ENCODE measurements at places on chromosomes 6 and 20.

GRCh38 chr6:132400883-132401617, at the start of gene MOXD1:
TSS of gene MOXD1 (minus strand) at chr6:132401475. CDS start at chr6:132401426, 49 bp downstream.
- no peak for DNase-seq

GRCh38 chr6:42026540-42026939, 23.8 kb upstream of the TAF8 start:
- DNase-seq: no peak

GRCh38 chr6:112745765-112746164, 398.6 kb downstream of the RFPL4B start:
- no peak for DNase-seq

GRCh38 chr20:24519476-24519875, 50.0 kb downstream of the SYNDIG1 start:
- no peak for DNase-seq

DNA sequence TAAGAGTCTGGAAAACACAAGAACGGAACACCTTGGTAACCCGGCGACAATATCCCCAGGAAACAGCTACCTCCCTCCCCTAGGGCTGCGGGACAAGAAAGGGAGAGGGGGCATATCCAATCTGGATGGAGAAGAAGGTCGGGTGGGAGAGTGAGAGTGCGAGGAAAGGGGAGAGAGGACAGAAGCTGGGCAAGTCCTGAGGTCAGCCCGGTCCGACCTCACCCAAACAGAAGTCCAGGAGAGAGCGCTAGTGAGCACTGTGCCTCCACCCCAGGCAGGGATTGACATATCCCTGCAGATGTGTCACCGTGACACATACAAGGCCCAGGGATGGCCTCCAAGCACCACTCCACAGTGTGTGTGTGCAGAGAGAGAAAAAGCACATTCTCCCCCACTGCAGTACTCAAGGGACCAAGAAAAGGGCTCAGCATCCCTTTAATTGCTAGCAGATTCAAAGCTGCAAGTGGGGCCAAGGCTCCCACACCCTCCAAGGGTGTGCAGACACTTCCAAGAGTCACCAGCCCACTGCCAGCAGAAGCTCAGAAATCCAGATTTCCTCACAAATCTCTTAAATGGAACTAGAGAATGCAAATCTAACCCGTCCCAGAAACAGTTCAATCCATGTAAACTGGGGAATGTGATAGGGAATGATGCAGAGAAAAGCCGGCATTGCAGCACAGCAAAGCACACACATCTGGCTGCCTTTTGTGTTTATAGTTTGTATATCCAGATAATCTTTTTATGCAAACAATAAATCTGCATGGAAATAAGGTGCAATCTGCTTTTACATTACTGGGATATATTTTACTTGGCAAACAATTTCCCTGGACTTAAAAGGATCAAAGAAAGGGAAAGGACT, 3.1 kb downstream of the PXDC1 start:
- peak; percentile 53 for DNase-seq

DNA sequence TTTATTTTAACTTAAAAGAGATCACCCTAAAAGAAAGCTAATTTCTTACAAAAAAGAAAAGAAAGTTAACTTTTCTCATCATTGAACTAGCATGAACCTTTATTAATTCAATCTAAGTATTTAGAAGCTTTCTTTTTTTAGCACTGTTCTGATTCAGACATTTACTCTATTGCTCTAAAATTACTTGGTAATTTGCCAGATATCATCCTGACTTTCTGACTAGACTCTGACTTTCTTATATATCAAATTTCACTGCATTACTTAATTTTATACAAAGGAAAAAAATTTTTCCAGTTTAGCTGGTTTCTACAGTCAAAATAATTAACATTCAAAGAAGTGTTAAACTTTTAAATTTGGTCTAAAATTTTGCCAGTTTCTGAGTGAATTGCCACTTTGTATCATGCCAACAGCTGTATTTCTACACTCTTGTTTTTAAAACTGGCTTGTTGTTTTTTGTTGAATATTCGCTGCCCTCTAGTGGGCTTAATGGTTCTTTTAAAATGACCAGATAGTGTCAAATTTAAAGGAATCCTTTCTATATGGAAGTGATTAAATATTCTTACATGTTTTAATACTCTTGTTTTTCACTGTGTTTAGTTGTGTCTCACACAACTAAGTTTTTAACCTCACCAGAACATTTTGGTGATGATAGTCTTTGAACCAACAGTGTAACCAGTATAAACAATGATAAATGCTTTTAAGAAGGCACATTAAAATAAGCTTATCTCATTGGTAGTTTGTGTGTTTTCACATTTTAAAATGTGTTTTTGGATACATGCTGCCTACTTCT, 102.0 kb downstream of the POPDC3 start:
- DNase-seq: peak; percentile 31

DNA sequence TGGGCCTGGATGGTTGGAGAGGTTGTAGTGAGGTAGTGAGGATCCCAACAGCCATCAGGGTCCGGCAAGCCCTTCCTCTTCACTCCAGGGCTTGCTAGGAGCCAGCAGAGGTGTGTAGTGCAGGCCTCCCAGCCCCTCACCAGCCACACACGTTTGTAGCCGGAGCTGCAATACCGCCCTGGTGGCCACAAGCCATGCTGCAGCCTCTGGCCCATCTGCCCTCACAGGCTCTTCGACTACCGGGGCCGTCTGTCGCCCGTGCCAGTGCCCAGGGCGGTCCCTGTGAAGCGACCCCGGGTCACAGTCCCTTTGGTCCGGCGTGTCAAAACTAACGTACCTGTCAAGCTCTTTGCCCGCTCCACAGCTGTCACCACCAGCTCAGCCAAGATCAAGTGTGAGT, 36.4 kb downstream of the EIF2S2 start:
- no peak for DNase-seq

DNA sequence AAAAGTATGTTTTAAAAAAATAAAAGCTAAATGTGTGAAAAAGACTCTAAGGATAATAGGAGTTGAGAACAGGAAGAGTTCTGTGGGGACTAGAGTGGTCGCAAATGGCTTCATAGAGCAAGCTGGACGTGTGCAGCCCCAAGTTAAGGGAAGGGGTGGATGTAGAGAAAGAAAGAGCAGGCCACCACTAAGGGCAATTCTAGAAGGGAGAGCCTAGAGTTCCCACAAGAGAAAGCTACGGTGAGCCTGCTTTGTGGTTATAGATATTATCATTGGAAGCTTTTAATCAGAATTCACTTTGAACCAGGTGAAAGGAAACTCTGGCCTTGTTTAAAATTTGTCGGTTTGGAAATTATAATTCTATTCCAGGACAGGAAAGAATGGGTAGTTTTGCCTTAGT, 101.6 kb downstream of the HIVEP2 start:
- no peak for DNase-seq

- DNase-seq: no peak
These were observed 24.5 kb downstream of the CST8 start for GRCh38 chr20:23515250-23515939.

DNA sequence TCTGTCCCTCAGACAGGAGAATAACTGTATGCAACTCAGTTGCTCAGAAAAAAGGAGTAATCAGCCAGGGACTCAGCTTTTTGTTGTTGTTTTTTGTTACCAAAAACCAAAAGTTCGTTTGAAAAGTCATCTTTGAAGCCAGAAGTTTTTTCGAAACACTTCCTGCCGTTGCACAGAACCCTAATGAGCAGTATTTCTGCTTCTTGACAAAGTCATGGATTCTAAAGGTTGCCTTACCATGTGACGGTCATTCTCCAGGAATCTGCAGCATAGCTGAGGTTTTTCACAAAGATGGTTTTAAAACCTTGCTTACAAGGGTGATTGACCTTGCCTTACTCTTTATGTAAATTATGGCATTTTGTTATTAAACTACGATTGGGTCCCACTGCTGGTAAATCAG, 1.9 kb downstream of the RAB32 start:
- peak; percentile 45 for DNase-seq

- no peak for DNase-seq
These were observed 52.1 kb downstream of the SNX5 start for GRCh38 chr20:17916433-17916891.

DNA sequence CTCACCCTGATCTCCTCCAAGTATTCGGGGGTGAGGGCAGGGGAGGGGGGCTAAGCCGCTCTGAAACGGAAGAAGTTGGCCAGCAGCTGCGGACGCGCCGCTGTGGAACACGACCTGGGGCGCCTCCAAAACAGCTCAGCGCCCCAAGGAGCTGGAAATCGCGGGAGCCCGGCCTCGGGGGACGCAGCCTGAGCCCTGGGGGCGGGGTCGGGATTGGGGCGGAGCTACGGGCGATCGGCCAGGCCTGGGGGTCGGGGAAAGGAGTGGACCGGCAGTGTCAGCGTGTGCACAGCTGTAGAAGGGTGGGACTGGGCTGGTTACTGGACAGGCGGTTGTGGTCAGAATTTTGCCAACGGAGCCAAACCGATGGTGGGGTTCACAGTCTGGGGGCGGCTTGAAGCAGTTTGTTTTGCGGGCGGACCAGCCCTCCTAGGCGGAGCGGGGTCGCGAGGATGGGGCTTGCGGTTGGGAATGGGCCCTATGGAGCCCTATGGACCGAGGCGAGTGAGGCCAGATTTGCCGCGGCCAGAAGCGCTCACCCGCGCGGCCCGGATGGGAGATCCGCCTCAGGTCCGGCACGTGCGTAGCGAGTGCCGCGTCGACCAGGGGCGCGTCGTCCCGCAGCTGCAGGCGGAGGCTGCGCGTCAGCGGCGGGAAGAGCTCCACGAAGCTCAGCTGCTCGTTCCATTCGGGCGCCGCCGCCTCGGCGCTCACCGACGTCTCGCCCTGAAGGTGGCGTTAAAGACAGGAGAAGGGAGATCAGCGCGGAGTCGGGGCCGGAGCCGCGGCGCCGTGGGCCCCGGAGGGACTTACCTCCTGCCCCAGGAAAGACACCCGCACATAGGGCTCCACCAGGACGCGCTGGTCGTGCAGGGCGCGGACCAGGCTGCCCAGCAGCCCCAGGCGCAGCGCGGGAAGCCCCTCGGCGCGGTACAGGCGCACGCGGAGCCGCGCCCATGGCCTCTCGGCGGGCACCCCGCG, 14.3 kb upstream of the SPAG4 start:
- peak; percentile 42 for DNase-seq

- DNase-seq: no peak
These were observed 72.2 kb downstream of the SCAF8 start for GRCh38 chr6:154805288-154805911.

DNA sequence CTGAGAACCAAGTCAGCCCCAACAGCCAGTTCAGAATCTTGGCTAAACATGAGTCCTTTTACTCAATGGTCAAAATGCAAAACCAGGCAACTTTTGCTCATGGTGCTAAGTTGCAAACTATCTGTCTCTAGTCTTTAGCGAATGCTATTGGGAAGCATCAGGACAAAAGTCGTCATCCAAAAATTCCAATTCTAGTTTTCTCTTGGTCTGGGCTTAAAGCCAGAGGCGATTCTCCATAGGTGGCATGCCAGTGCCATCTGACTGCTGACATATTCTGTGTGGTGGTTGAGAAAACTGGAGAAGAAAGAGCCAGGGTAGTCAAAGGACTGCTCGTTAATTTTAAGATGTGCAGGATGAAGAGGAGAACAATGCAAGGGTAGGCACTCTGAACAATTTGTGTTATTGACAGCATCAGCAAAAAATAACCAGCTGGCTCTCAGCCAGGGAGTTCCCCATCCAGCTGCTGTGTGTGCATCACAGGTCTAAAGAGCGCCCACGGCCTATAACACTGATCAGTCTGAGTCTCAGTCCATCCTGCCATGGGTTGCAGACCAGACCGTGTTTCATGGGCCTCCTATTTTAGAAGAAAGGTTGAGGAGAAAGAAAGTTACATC, 313.6 kb downstream of the ALDH8A1 start:
- no peak for DNase-seq

DNA sequence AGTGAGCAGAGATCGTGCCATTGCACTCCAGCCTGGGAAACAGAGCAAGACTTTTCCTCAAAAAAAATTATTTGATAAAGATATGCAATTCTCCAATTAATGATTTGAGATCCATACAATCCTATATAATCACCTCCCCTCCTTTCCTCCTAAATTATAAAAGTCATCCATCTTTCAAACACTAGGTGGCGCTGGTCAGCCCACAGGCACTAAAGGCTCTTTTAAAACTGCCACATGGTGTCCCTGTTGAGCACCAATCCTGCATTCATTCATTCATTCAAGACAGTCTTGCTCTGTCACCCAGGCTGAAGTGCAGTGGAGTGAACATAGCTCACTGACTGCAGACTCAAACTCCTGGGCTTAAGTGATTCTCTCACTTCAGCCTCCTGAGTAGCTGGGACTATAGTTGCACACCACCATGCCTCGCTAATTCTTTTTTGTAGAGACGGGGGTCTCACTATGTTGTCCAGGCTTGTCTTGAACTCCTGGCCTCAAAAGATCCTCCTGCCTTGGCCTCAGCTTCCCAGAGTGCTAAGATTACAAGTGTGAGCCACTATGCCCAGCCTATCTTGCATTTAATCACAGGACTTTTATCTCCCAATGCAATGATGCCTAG, 58.7 kb upstream of the SLC2A12 start:
- peak; percentile 22 for DNase-seq

GRCh38 chr20:10385850-10386544, 48.0 kb downstream of the MKKS start:
- DNase-seq: no peak

- DNase-seq: no peak
These were observed 25.7 kb downstream of the EZR start for GRCh38 chr6:158793432-158793831.

- no peak for DNase-seq
These were observed 50.9 kb upstream of the DACT2 start for GRCh38 chr6:168370310-168370991.

- no peak for DNase-seq
These were observed 155.3 kb upstream of the SYNCRIP start for GRCh38 chr6:85797993-85798392.

GRCh38 chr6:164763788-164764187, 545.6 kb downstream of the C6orf118 start:
- DNase-seq: no peak

DNA sequence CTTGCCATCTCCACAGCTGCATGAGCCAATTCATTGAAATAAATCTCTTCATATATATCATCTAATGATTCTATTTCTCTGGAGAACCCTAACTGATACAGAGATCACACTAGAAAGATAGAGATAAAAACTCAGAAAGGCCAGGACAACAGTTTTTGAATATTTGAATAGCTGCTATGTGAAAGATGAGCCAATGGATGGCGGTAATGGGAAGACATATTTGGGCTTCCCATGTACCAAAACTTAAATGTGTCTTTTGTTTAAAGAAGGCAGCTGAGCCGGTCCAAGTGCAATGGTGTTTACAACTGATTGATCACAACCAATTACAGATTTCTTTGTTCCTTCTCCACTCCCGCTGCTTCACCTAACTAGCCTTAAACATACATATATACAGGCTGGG, 35.1 kb downstream of the SGK1 start:
- DNase-seq: no peak

All from fibroblast of skin of left quadriceps (primary cell).